Heart right ventricle (tissue), 16 donors: ENCODE measurements at places on chromosomes 1 and 21. TPM values are rescaled to one million over a fixed set of nuclear protein-coding genes. Genes with fewer than 3 reads are reported as not detected.

OR2T29 gene
- total RNA-seq = not detected

VSIG8 gene
- total RNA-seq = not detected

RHBDL2 gene
- not detected for total RNA-seq

FALEC gene
- not detected for total RNA-seq

ANKRD65 gene
- 2.5 TPM for total RNA-seq

LHX4 gene
- not detected for total RNA-seq

FBXO42 gene
- 17.3 TPM for total RNA-seq

MROH9 gene
- total RNA-seq = not detected

GRCh38 chr1:220527908-220528678 lies at the start of gene MARK1:
Gene MARK1 (plus strand): TSS chr1:220528136. CDS start chr1:220528823, 687 bp downstream.
- peaks cover 21% of the 10 kb centered on the region for H3K27me3 ChIP-seq
- peak within 1 kb of the TSS; percentile 82 for H3K4me3 ChIP-seq
- peaks cover 29% of the 10 kb centered on the region for H3K4me1 ChIP-seq

DNA sequence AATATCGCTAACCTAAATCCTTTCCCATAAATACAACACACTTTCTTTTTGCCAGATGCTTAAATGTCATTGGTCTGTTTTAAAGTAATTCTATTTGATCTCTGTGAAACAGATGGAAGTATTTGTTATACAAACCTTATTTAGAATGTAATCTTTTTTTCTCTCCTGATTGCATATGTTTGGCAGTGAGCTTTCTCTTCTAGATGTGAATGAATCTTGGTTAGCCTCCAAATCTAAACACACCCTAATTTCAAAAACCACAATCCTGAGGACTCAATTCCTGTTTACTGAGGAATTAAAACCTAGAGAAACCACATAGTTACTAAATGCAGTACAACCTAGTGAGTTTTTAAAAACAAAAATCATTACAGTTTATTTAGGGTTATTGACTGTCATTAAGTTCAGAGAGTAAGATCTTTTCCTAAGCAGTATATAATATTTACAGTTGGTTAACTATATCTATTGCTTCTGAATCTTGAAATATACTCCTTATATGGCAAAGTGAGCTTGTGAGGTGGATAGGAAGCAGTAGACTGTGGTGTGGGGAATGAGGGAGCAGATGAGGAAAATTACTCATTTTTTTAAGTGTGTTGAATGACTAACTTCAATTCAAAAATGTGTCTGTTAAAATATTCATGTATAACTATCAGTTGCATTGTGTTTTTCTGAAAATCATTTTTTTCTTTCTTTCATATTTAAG lies 218.7 kb downstream of the FMN2 start:
- no peaks in the 10 kb centered on the region for H3K36me3 ChIP-seq
- no peak overlapping the region for H3K4me3 ChIP-seq
- DNase-seq = no peak

DNA sequence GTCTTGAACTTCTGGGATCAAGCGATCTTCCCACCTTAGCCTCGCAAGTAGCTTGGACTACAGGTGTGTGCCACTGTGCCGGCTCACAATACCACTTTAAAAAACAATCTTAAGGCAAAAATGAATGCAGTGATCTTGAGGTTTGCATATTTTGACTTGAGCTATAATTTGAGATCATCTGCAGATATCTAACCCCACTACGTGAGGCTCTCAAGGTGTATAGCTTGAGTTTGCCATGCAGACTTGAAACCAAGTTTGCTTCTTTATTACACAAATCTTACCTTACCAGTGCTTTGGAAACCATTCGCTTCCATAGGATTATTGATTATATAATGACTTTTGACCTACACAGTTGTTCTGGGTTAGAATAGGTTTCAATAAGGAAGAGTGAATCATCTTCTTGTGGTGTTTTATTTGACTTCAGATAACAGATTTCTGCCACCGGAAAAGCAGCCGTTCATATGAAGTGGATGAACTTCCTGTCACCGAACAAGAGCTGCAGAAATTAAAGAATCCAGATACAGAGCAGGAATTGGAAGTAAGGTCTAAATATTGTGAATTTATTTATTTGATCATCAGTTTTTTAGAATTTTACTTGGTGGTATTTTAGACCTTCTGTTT lies 155.1 kb downstream of the VPS13D start:
- H3K36me3 ChIP-seq = peaks cover 96% of the 10 kb centered on the region
- H3K4me3 ChIP-seq = no peak overlapping the region

GRCh38 chr1:232507571-232507970 lies 122.4 kb downstream of the SIPA1L2 start:
- DNase-seq = no peak
- no peaks in the 10 kb centered on the region for H3K36me3 ChIP-seq
- H3K4me3 ChIP-seq = no peak overlapping the region
- no peaks in the 10 kb centered on the region for H3K27me3 ChIP-seq
- peaks cover 42% of the 10 kb centered on the region for H3K4me1 ChIP-seq

DNA sequence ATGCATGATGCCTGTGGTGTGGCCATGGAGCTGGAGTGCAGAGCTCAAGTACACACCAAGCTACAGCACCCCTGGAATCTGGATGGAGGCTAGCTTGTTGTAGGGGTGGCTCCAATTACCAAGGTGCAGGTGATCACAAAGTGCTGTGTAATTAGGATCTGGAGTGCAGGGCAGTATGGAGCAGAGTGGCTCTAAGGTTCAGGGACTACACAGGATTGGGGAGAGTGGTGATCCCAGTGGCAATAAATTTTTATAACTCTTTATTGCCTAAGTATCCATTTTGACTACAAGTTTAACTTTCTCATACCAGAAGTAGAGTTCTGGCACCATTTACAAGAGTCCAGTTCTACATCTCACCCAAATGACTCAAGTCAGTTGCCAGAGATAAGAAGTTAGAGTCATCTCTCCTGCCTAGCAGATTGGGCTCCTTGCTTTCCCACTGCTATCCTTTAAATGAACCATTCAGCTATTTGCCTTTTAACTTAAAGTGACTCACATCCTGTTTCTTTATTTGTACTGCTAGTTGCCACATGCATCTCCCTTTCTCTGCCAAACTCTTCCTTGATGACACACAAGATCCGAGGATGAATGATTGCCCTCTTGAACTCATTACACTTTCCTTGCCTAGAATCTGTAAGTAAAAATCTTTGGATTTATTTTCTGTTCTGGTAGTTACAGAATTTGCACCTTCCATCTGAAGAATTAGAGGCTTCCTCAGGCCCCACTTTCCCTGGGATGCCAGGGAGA lies 427.2 kb downstream of the KCNT2 start:
- H3K4me3 ChIP-seq = no peak overlapping the region
- H3K27me3 ChIP-seq = no peaks in the 10 kb centered on the region
- no peak overlapping the region for H3K27ac ChIP-seq
- no peaks in the 10 kb centered on the region for H3K4me1 ChIP-seq

GRCh38 chr1:212622467-212622866 lies 13.9 kb downstream of the ATF3 start:
- no peaks in the 10 kb centered on the region for H3K27me3 ChIP-seq
- no peaks in the 10 kb centered on the region for H3K4me1 ChIP-seq
- no peak overlapping the region for H3K4me3 ChIP-seq
- no peak for DNase-seq

- no peak overlapping the region for H3K4me3 ChIP-seq
- no peaks in the 10 kb centered on the region for H3K27me3 ChIP-seq
- no peaks in the 10 kb centered on the region for H3K36me3 ChIP-seq
- peaks cover 28% of the 10 kb centered on the region for H3K4me1 ChIP-seq
These were observed 39.5 kb downstream of the COQ8A start for GRCh38 chr1:226979517-226980121.

DNA sequence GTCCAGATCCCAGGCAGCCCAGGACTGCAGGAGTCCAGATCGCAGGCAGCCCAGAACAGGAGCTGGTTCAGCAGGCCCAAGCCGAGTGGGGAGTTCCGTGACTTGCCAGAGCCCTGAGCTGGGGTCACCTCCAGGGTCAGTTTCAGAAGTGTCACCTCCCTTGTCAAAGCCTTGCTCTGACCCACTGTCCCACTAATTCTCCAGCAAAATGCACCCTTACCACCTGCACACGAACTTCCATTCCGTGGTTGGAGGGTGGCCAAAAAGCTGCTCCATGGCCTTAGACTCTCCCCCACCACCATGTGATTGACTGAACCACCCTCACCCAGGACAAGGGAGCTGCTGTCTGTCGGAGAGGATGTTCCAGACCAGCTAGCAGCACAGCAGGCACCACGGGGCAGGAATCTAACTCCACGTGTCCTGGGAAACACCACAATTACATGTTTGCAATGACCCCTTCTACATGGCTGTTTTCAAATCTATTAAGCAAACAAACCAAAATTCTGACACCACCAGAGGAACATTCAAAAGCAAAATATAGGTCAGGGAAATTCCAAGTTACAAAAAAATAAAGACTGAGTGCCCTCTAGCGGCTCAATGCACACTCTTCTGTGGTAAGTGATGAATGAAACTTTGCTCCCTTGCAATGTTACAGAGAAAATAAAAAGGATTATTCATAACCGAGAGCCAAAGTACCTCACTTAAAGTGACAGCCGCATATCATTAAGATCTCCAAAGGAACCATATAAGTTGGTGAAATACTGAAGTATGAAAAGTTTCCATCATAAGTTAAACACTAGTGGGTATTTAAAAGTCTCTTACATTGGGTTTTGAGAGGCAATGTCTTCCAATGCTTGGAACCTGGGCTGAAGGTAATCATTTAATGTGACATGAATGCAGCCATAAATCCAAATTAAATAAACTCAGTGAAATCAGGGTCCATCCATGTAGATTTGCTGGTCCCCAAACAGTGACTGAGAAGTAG lies 76.3 kb downstream of the NPHP4 start:
- no peak for DNase-seq
- H3K27me3 ChIP-seq = no peaks in the 10 kb centered on the region
- H3K4me3 ChIP-seq = no peak overlapping the region
- H3K4me1 ChIP-seq = no peaks in the 10 kb centered on the region

DNA sequence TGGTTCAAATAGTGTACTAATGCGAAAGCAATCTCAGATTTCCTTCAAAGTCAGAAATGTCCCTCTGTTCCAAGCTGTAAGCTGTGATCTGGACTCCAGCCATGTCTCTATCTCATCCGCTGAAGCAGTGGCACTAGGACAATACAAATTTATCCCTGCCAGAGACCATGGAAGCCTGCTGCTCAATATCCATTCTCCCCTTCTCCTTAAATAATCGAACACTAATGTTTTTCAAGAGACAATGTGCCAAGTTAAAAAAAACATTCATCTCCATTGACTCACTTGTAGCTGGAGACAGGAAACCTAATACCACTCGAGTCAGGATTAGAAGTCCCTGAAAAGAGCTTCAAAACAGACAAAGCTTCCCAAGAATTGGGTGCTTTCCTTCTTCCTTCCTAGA lies 38.5 kb upstream of the PGBD5 start:
- DNase-seq = peak; percentile 9
- no peaks in the 10 kb centered on the region for H3K27me3 ChIP-seq

DNA sequence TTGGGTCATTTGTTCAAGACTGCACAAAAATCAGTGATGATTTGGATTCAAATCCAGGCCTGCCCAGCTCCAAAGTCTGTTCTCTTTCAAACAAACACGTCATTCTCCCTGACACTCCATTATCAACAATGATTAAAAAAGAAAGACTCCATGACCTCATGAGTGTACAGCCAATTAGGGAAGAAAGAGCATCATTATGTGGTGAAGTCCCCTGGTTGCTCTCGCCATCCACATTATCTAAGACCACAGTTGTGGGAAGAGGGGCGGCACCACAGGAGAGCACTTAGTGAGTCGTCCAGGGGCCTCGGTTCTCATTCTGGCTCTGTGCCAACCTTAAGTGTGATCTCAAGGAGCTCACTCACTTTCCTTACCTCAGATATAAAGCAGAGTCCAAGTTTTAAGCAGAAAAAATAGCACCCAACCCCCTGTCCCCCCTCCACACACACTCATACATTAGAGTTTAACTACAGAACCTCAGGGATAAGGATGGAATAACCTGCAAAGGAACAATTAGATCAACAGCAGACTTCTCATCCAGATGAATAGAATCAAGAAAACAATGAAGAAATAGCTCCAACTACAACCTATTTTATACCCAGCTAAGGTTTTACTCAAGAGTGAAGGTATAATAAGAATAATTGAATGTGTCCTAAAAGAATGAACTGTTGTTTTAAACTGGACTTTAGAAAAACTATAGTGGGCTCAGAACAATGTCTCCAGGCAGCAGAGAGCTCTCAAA lies 47.8 kb downstream of the COL6A1 start:
- no peaks in the 10 kb centered on the region for H3K36me3 ChIP-seq
- H3K27ac ChIP-seq = no peak overlapping the region
- H3K4me3 ChIP-seq = no peak overlapping the region
- no peak for DNase-seq
- no peaks in the 10 kb centered on the region for H3K27me3 ChIP-seq

DNA sequence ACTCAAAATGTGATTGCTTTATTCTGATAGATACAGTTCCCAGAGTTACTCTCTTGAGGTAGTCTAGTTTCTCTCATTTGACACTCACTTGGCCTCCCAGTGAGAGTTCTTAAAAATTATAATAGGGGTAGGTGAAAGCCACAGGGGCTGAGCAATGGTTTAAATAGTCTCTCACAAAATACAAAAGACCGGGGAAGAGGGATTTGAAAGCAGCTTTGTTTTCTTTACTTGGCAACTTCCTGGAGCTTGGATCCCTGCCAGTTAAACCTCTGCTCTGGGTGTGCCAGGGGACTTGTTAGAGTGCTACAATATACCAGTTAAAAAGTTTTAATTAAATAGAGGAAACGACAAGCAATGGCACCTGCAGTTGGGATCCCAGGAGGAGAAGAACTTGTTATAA lies 31.7 kb downstream of the OR13G1 start:
- no peaks in the 10 kb centered on the region for H3K4me1 ChIP-seq
- H3K36me3 ChIP-seq = no peaks in the 10 kb centered on the region
- no peak overlapping the region for H3K27ac ChIP-seq
- H3K27me3 ChIP-seq = no peaks in the 10 kb centered on the region
- DNase-seq = peak; percentile 8
- no peak overlapping the region for H3K4me3 ChIP-seq

GRCh38 chr1:183783342-183783741 lies 21.6 kb upstream of the RGL1 start:
- H3K4me1 ChIP-seq = peaks cover 34% of the 10 kb centered on the region
- no peaks in the 10 kb centered on the region for H3K27me3 ChIP-seq
